ENCODE measurements at places on chromosomes 3 and 15.

GRCh38 chr3:50675179-50676030 lies 678 bp downstream of the DOCK3 start:
- no peak for DNase-seq

DNA sequence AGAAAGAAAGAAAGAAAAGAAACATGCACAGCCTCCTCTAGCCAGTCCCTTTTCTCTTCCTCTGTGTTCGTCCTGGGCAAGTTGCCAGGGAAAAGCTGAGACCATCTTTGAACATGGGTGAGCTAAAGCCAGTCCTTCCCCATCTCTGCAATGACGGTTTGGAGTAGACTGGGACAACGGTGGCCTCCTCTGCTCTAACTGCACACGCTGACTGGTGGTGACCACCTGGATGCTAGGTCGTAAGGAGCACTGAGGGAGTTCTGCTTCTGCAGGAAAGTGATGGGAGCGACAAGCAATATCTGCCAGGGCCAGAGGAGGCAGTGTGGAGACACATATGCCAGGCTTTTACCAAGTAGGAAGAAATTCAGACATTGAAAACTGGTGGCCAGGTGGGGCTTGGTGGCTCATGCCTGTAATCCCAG lies 111.7 kb downstream of the NUP210 start:
- peak; percentile 20 for DNase-seq

DNA sequence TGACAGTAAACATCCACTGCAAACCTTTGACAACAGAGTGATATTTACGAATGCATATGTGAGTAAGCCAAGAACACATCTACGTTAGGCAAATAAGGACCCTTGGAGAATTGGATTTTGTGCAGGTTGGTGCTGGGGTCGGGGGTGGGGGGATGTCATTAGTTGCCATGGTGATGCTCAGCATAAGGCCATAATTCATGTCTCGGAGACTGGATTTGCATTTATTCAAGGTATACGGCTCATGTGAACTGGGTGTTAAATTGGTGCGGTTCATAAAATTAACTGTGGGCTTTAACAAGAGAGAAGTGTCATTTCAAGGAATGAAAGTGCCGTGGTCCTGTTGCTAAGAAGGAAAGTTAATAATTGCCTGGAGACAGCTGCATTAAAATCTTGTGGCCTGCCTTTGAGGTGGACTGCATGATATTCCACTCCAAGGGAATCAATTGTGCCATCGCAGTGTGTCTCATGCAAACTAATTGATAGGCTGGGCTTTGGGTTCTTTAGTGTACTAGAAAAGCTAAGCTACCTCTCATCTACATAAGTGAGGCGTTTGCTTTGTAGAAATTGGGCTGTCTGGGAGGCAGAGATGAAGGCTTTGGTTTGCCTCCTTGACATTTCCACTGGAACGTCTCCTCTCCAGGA lies 228.9 kb upstream of the FEZF2 start:
- no peak for DNase-seq

DNA sequence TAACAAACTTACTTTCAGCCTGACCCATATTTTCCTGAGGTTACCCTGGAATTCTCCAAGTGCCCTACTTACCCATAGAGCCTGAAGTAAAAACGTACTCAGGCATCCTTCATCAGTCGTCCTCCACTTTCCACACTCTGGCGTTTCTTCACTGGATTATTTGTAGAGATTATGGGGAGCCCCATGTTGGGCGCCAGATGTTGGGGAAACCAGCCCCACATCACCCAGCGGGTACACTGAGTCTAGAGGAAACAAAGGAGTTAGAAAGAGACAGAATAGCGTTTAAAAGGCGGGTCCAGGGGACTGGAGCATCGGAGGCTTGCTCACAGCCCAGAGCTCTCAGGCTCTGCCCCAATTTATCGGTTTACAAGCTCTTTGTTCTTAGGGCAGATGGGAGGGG lies 9.7 kb upstream of the SLC28A2 start:
- DNase-seq = no peak

DNA sequence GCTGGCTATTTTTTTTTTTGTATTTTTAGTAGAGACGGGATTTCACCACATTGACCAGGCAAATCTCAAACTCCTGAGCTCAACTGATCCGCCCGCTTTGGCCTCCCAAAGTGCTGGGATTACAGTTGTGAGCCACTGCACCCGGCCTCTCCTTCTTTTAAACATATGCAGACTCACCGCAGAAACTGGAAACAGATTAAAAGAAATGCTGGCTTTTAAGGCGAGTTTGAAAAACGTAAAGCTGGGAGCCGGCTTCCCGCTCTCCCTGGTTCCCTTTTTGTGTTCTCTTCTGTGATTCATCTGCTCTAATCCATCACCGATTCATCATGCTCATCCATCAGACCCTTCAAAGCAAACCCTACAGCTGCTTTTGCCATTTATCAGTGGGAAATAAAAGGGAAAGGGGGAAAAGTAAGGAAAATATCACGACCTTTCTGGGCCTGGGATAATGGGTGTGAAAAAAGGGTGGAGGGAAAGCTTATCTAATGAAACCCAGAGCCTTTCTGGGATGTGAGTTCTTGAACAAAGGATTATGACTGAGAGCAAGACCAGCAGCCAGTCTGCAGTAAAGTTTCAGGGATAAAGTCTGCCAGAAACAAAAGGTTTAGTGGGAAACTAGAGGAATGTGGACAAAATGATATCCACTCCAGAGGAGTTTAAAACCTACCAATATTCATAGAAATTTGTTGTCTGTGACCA lies 92.3 kb upstream of the LRIG1 start:
- DNase-seq = no peak

DNA sequence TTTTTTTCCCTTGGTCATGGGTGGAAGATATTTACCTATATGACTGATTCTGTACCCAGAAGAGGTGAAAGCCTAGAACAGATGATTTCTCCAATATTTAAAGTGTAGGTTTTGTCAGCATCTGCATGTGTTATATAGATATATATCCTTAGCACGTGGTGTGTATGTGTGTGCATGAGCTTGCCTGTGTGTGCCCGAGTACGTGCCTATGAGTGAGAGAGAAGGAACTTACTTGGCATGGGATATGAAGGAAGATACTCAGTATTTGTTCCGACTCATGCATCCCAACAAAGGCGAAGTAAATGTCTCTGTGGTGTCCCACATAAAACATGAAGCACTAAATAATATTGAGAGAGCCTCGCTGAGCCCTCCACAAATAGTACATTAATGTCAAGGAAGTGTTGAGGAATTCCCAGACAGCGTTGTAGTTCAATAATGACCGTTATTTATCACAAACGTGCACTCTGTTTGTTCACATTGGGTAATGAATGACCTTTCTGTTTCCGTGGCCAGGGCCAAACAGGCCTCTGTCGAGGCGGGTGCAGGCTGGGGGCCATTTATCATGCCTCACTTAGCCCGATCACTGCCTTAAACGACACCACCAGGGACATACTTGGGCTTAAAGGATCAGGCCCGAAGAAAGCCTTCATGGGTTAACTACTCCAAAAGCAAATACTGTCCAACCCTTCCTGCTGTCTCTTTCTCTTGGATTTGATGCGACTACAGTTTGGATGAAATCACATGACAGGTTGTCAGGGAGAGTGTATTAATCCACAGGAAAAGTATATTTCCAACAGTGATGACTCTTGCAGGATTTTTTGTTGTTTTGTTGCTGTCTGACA lies 267.7 kb downstream of the PTPRG start:
- DNase-seq = no peak

DNA sequence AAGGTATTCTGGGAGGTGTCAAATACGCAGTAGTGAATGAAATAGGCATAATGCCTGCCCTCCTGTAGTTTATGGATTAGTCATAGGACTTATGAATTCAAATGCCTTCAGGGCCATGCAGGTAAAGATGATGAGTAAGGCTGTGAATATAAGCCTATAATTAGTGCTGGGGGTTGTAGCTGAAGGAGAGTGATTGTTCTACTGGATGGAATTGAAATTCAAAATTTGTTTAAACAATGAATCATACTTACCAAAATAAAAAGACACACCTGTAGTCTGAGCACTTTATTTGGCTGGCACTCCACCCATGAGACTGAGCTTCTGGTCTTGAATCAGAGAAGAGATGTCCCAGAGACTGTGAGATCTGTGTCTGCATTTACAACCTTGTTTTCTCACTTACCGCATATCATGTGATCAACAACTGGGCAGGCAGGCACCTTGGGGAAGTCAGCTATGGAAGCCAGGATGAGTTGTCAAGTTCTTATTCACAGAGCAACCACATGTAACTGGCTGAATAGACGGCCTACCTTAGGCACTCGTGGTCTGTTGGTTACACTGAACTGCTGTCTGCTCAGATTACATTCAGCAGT lies 291.8 kb downstream of the NAALADL2 start:
- peak; percentile 93 for DNase-seq

DNA sequence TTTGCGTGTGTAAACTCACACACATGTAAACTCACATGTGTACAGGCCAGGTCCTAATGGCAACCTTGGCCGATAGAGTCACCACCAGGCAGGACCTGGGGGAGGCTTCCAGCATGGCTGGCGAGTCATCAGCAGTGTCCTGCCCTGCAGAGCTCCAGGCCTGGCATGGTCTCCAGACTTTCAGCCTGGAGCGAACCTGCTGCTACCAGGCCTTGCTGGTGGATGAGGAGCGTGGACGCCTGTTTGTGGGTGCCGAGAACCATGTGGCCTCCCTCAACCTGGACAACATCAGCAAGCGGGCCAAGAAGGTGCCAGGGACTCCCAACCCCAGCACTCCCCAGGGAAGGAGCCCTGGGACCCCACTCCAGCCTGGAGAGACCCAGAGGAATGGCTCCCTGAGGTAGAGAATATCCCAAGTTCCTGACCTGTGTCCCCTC lies 1.0 kb downstream of the SEMA3B start:
- DNase-seq = no peak

- DNase-seq = peak; percentile 5
Observed at GRCh38 chr3:136819392-136819730, 435 bp downstream of the SLC35G2 start.

- DNase-seq = no peak
Observed at GRCh38 chr3:158210067-158210466, 100.2 kb downstream of the RSRC1 start.

DNA sequence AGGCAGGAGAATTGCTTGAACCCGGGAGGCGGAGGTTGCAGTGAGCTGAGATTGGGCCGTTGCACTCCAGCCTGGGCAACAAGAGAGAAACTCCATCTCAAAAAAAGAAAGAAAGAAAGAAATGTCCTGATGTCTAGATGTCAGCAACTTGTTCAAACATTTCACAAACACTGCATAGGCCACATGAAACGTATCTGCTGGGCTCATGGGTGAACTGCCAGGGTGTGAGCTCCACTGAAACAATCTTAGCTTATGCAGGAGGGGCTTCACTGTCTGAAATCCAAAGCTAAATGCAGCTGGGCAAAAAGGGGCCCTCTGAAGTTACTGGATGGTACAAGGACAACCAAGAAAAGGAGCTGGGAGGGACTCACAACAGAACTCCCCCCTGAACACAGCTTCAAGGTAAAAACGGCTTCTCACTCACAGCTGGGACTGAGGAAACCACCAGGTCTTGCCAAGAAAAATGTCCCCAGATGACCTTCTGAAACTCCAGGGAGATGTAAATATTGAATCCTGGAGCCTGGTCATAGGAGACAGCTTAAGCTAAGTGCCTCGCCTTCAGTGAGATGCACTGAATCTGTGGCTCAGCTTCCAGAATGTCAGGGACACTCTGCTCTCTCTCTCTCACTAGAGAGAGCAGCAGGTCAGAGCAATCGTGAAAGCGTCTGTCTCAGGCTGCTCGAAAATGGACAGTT lies 31.9 kb downstream of the SEC61A1 start:
- DNase-seq = no peak

DNA sequence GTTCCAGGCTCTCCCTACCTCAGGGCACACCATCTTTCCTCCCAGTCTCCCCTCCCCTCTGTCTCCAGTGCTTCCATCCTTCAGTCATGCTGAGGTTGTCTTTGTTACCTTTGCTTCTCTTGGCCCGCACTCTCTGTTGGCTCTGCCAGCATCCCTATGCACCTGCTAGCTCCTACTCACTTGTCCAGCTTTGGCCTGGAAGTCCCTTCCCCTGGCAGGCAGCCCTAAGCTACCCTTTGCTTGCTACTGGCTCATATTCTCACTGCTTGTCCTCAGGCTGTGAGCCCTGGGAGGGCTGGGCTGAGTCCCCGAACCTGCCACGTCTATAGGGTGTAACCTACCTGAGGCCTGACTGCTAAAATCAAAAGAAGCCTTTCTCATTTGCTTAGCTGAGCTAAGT lies 122.7 kb downstream of the PGPEP1L start:
- DNase-seq = no peak

- DNase-seq = no peak
Observed at GRCh38 chr15:64850778-64851502, 9.2 kb downstream of the PLEKHO2 start.

GRCh38 chr3:127628788-127629466 lies at the start of gene PODXL2:
Gene PODXL2 (plus strand): TSS chr3:127629185. CDS start chr3:127629220, 35 bp downstream.
- no peak for DNase-seq

DNA sequence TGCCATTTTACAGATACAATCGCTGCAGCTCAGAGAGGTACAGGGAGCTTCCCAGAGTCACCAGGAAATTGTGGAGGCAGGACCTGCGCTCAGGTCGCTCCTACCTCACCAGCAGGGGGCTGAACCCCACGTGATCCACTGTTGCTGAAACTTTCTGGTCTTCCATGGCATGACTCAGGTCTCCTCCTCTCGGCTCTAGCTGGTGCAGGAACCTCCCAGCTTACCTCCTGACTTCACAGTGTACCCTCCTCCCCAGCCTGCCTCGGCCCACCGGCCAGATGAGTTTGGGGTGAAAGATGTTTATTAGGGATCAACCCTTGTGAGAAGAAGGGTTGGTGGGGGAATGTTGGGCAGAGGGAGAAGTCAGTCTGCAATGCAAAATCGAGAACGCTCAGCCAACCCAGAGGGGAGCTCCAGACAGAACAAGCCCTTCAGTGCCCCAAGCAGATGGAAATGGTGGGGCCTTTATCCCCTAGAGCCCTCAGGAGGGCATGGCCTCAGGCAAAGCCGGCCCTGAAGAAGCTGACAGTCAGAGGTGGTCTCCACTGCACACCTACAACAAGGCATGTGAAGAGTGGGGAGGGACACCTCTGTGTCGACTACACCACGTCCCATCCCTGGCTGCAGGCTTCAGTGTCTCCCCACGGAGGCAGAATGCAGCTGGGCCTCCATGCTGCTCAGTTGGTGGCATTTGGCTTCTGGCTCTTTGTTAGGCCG lies 118.6 kb upstream of the PRR20G start:
- DNase-seq = no peak

GRCh38 chr15:74750751-74751150 lies 2.1 kb downstream of the CYP1A2 start:
- DNase-seq = no peak

DNA sequence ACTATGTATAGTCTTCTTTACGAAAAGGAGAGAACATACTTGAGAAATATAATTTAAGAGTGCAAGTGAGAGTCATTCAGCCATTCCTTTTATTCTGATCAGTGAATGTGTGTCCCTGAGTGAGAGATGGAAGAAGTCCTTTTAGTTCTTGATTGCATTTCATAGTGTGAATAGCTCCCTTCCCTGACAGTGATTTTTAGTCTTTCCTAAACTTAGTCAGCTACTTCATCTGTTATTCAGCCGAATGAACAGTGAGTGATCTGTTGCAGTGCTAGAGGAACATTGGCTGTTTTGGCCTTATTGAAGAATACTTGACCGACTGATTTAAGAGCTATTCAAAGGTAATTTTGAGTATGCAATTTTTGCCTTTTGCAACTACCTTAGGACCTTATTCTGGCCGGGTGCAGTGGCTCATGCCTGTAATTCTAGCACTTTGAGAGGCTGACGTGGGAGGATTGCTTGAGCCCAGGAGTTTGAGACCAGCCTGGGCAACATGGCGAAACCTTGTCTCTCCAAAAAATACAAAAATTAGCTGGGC lies 45.5 kb downstream of the UBE2E2 start:
- DNase-seq = no peak
